ENCODE measurements at places on chromosomes 11 and 22. TPM values are rescaled to one million over a fixed set of nuclear protein-coding genes. Genes with fewer than 3 reads are reported as not detected.
A peak's percentile ranks its signal among the peaks of the same experiment; 100 is the strongest.

GRCh38 chr11:12546660-12547059 is 127.6 kb upstream of the TEAD1 start:
- no peak for ATAC-seq

- no peak for ATAC-seq
These were observed 2.8 kb upstream of the APOC3 start for GRCh38 chr11:116826751-116827431.

DNA sequence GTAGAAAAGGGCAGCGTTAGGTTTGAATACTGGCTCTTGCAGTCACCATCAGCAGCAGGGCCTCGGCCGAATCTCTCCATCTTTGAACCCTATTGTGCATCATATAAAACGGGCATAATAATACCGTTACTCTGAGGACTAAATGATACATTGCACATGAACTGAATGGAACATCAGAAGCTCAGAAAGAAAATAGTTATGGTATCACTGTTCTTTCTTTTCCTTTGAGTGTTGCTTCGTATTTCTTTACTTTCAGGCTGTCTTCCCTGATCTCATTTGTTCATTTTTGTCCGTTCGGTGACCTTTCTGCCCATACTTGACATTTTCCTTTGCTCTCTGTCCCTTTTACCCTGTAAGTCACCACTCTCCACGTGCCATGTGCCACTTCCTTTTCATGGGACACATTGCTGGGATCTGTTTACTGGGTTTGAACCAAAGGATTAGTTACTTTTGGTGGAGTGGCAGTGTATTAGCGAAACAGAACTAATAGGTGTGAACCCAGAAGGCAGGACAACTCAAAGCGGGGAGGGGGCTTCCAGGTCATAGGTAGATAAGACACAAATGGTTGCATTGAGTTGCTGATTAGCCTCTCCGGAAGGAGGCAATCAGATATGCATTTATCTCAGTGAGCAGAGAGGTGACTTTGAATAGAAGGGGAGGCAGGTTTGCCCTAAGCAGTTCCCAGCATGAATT is 717 bp upstream of the ZNF202 start:
- ATAC-seq = no peak

- no peak for ATAC-seq
These were observed 110.3 kb downstream of the DSCAML1 start for GRCh38 chr11:117686711-117687110.

GRCh38 chr11:876545-876944 is 33.9 kb downstream of the TSPAN4 start:
- peak; percentile 82 for ATAC-seq

DNA sequence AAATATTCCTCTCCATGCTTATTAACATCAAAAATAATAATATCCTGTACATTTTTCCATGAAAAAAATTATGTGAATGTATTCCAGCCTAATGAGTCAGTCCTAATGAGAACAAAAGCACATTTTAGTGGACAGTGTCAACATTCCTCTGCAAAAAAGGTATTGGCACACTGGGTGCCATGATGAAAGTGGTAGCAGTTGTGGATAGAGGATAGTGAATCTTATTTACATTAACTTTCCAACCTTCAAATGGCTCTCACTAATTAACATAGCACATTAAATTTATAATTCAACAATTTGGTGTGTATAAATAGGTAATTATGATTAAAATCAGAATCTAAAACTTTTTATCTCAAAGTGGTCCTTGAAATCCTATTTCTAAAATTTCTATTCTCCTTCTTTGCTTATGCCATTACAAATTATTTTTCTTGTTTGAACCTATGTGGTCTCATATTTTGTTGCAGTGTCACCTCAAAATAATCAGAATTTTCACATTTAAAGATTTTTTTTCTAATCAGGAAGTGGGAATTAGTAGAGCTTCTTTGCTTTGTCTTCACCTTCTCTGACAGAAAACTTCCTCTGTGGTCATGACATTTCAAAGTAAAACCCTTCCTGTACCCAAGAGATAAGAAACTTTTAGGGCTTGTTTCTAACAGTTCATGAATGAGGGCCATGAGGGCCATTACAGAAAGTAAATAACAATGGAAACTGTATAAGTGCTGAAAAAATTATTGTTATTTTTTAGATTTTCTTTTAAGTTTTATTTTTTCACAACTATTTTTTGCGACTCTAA is 18.7 kb downstream of the SOX6 start:
- ATAC-seq = no peak

GRCh38 chr22:47445212-47445611 is 682.8 kb downstream of the TBC1D22A start:
- no peak for ATAC-seq

Gene GAL
- 0.36 TPM for total RNA-seq

DNA sequence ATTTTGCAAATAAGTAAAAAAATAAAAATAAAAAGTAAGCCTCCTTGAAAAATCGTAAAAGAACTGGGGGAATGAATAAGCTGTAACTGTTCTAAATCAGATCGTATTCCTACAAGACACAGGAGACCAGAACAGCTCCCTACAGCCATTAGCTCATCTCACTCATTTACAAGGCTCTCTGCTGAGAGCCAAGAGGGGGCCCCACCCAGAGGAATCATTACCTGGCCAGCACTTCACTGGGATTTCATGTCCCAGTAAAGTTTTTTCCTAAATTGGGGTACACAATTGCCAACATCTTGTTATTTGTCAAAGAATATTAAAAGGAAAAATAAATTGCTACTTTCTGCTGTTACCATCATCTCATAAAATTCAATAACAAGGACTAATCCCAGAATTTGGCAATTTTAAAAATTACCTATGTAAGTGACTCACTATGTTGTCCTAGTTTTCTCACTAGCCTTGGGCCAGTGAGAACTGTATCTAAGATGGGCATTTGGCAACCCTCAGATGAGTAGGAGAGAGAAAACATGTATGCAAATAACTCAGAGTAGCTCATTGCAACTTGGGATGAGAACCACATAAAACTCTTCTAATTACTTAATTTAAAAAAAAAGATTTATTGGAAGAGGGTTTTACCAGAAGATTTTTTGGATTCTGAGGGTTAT is 18.4 kb upstream of the SMTN start:
- no peak for ATAC-seq

GRCh38 chr11:29135504-29135903 is 881.3 kb downstream of the KCNA4 start:
- no peak for ATAC-seq

GRCh38 chr11:69552951-69553350 is 71.5 kb downstream of the LINC01488 start:
- ATAC-seq = no peak

Gene ABTB2
- total RNA-seq = 3.4 TPM

DNA sequence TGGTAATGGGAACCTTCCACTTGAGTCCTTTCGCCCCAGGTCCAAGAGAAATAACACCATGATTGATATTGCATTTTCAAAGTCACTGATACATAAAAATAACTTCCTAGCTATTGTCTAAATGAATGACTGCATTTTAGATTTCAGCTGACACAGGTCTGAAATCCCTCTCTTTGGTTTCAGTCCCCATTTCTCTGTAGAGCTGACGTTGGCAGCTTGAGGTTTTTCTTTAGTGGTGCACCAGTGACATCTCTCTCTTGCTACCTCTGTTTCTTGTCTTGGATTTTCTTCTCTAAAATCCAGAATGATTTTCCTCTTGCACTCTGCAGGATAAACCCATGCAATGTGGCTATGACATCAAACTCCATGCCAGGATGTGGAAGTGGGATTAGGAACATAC is 31.7 kb upstream of the SORL1 start:
- no peak for ATAC-seq

- ATAC-seq = peak; percentile 17
These were observed at the start of gene THRSP for GRCh38 chr11:78063440-78064181. THRSP (plus strand) TSS chr11:78063861; CDS start chr11:78063882, 21 bp downstream.

DNA sequence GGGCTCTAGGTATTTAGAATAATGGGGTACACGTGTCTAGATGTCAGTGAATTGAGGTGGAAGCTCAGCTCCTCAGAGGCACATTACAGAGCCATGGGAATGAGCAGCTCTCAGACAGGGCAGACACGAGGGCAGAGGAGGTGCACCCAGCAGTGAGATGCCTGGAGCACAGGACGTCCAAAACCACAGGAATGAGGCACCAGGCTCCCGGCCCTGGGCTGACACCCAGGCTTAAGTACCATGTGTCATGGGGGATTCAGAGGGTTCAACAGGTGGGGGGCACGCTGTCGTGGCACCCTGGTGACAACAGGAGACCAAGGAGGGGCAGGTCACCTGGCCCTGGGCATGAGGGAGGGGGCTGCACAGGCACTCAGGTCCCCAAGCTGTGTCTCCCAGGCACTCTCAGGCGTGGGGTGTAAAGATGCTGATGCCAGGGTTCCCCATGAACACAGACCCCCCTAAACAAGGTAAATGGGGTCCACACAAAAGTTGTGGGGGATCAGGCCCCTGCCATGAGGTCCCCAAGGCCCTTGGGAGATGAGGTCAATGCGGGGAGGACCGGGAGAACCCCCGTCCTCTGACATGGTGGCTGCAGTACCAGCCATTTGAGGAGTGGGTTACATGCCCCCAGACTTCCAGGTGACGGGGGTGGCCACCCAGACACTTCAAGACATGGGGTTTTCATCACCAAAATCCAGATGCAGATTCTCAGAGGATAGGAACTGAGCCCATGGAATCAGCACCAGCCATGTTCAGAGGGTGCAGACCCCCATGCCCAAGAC is 5.6 kb upstream of the SYT8 start:
- peak; percentile 21 for ATAC-seq

All from esophagus mucosa (tissue), 1 donor.